Vein endothelial cell (primary cell): ENCODE measurements at places on chromosomes 12 and 14. TPM values are rescaled to one million over a fixed set of nuclear protein-coding genes. Genes with fewer than 3 reads are reported as not detected.

CCDC196 gene
- total RNA-seq = not detected in 2 replicates

AQP5 gene
- total RNA-seq = 0.29 TPM in 1 of 2 replicates, not detected in the other

RNASE7 gene
- total RNA-seq = not detected in 2 replicates

KCNK13 gene
- under 0.01 and 0.38 TPM in 2 replicates for total RNA-seq

GLIPR1L2 gene
- total RNA-seq = 0.33 TPM in 1 of 2 replicates, not detected in the other

MYF6 gene
- total RNA-seq = not detected in 2 replicates
